ENCODE measurements at places on chromosomes 12 and 14.

DNA sequence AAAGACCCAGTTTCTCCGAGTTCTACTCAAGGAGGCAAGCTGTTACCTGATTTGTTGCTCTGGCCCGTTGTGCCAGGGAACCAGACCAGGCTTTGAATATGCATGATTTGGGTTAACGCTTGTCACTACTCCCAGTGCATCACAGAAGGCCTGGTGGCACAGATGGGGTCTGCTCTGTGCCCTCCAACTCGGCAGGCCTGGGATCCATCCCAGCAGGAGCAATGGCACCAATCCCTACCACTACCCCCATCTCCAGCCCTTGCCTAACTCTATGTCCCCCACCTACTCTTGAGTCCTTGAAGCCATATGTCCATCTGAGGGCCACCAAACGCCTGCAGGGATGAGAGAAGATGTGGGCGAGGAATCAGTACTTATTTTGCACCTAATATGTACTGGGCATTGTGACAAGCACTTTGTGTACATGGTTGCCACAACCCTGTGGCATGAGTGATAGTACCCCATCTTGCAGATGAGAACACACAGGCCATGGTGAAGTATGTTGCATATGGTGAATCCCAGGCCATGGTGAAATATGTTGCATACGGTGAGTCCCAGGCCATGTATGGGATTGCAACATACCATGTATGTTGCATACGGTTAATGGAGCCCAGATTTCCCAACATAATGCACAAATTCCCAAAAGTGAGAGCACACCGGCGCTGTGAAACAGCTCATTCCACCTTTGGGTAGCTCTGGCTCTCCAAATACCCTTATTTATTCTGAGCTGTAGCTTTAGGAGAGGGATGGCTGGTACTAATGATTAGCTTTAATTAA lies 102.7 kb downstream of the NTF3 start:
- no peak for DNase-seq

DNA sequence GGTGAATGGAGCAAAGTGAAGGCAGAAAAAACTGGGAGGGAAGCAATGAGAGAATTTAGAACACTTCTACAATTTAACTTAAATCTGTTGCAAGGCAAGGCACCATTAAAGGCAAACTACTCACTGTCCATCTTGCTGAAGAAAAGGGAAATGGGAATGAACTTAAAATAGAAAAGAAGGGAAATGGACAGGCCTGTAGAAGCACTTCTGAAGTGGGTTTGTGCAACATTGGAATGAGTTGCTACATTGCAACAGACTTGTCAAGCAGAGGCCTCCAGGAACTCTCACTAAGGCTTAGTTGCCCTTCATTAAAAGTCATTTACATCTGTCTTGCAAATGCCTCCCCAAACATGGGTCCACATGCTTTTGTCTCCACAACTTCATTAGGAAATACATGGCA lies 13.7 kb upstream of the OR10AD1 start:
- no peak for DNase-seq

DNA sequence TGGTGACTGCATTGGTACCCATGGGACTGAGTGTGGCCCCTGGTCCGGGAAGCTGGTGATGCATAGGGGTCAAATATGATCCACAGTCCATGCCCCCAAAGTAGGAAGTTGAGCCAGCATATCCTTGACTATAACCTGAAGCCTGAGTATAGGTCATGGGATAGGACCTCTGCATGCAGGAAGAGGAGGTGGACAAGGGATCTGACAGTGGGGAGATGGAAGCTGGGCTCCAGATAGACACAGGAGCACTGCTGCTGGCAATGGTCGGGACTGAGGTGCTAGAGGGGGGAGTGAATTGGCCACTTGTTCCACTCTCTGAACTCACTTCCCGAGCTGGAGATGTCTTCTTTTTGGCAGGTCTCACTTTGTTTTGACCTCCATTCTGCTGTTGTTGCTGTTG lies 8.4 kb downstream of the OTX2 start:
- DNase-seq, result no peak

- peak; percentile 63 for DNase-seq
These were observed 127.2 kb downstream of the BCAT1 start for GRCh38 chr12:24821691-24822090.

DNA sequence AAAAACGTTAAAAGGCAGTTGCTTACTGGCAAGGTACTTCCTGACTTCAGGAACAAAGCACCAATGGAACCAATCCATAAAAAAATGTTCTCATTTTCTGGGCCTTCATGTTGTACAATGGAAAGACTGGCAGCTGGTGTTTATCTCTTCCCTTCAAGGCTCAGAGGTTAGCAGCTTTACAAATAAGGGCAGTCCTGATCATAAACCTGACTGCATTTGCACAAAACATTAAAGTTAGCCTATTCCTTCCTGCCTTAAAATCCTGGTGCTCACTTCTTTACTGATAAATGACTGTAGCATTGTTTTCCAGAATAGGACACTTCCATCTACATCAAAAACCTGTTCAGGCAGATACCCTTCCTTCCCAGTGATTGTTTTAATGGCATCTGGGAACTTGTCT lies 19.2 kb downstream of the IL26 start:
- DNase-seq, result no peak

GRCh38 chr12:107328442-107329133 lies 235.2 kb upstream of the CRY1 start:
- peak; percentile 95 for DNase-seq

- DNase-seq, result peak; percentile 79
These were observed 22.3 kb downstream of the SYT1 start for GRCh38 chr12:78886719-78887407.

DNA sequence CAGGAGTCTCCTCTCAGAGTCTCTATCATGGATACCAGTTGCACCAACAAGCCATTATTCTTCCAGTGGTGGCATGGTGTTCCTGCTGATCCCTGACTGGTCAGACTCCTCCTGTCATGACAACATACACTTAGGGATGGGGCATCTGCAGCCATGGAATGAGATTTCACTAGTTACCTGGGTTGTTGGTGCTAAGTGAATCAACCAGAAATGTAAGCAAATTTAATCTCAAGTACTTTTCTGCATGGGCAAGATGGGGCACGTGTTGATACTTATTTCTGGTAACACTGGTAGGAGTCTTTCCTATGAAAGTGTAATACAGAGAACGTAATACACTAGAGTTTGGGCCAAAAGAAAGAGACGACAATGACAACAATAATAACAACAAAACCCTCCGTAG lies 211.5 kb upstream of the FOXN3 start:
- DNase-seq, result no peak

DNA sequence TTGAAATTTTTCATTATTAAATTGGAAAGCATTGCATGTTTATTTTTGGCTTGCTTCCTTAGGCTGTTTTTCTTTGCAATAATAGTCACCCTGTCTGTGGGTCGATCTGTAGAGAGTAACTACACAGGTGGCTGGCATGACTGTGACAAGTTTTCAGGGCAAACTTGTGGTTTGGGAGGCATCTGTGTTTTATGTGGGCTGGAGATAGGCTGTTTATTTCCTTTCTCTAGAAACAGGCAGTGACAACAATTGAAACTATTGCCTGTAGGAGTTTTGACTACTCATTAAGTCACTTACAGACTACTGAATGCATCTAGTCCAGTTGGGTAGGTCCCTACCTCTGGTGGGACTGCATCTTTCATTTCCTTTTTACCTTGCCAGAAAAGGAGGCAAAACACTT lies 155.6 kb downstream of the DYRK2 start:
- DNase-seq, result peak; percentile 63

DNA sequence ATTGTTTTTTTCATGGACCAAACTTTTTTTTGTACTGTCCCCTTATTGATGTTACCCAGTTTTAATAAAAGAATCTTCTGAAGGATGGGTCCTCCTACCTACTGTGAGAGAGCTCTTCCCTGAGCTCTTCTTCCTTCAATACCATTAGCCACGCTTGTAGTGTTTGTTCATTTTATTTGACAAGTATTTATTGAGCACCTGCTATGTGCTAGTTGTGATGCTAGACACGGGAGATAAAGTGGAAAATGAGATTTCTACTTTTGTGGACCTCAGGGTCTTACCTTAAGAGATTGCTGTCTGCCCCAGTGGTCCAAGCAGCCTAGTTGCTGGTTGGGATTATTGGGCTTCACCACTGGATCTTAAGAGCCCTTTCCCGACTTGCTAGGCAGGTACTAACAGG lies 3.2 kb upstream of the GPD1 start:
- DNase-seq, result no peak

DNA sequence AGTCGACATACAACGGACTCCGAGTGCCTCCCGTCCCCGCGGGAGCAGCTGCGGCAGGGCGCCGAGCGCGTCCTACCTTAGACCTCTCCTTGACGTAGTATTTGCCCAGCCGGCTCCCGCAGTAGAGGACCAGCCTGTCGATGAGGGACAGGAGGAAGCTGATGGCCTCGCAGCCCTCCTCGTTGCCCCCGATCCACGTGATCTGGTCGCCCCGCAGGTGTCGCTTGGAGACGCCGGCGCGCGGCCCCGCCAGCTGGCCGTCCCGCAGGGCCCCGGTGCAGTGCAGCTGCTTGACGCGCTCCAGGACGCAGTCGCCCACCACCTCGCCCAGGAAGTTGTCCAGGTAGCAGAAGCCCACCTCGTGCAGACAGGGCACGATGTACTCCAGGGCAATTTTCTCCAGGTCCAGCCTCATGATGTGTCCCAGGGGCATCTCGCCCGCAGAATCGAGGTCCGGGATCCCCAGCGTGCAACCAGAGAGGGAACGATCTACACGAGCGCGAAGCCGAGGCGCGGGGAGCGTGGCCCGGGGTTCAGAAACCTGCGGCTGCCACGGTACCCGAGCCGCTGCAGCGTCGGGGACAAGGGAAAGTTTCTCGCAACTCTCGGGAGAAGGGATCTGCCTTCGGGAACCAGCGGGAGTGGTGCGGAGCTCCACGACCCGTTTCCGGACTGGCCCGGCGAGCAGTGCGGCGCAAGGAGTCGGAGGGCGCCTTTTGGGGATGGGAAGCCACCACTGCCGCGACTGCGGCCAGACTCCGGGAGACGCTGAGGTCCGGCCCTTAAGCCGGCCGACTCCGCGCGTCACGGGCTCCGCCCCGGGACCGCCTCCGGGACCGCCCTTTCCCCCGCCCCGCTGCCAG lies at the start of gene EGLN3:
TSS of gene EGLN3 (minus strand) at position 755 of the 863 bp plus-strand sequence. CDS start at position 433, 322 bp downstream.
- DNase-seq, result peak; percentile 80

DNA sequence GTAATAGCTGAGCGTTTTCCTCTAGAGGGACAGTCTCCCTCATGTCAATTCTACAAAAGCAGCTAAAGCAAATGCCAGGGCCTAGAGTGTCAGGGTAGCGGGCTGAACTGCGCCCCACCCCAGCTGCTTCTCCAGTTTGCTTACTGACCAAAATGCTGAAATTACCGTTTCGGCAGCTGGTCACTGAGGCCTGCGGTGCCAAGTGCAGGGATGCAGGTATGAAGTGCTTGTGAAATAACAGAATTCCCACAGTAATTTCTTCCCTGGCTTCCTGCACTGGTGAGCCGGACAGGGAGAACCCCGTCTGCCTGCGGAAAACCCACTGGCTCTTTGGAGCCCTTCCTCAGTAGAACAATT lies 19.1 kb downstream of the PSMC1 start:
- no peak for DNase-seq

GRCh38 chr14:104307627-104308401 lies 169.4 kb downstream of the KIF26A start:
- DNase-seq, result no peak

- DNase-seq, result no peak
These were observed 11.5 kb downstream of the OAS2 start for GRCh38 chr12:112989806-112990205.

DNA sequence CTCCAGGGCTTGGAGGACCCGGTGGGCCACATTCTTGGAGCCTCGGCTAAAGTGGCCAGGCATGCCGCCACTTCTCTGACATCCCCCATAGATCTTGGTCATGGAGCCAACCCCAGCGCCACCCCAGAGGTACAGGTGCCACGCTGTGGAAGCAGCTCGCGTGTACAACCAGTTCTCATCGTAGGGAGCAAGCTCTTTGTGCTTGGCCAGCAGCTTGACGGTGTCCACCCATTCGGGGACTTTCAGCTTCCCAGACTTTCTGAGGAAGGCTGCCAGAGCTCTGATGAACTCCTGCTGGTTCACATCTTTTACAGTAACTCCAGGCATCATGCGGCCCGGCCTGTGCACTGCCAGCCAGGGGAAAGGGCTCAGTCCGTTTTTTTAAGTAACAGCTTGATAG lies 29.3 kb upstream of the EAPP start:
- DNase-seq, result no peak

- DNase-seq, result peak; percentile 53
These were observed 15.0 kb downstream of the GXYLT1 start for GRCh38 chr12:42129595-42130204.

DNA sequence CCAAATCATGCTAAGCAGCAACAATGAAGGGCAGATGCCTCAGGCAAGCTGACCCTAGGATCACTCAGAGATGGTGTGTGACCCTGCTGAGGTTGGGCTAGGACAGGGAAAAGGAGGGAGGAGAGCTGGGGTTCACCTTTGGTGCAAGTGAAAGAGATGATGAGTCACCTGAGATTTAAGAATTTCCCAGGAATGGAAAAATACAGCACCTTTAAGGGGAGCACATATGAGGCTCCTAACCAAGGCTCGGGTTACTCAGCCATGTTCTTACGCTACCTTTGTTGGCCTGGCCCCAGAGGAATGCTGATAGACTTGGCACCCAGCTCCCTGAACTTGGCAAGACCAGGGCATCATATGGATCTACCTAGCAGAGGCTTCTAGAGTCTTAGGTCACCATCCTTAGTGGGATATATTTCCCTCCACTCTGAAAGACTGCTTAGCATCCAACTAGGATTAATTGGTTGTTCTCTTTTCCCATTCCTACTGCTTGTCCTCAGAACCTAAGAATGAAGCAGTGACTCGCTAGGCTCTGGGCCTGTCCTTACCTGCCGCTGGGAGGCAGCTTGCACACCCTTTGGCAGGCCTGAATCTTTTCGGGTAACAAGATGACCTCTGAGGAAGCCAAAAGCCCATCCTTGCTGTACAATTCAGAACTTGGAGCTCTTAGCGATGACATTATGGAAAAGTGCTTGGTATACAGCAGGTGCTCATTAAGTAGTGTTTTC lies 4.0 kb upstream of the NAA25 start:
- no peak for DNase-seq

DNA sequence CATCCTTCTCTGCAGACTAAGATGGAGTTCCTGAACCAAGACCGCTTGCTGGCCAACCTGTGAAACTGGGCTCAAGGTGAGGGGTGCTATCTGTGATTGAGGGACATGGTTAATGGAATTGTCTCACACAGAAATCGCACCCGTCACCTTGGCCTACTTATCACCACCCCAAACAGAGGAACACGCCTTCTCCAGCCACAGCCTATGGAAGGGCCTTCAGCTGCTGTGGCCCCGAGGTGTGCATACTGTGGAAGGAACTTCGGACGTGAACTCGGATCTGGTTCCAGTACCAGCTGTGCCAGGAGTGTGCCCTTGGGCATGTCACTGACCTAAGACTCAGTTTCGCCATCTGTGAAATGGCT lies 44.4 kb downstream of the EVL start:
- DNase-seq, result no peak

DNA sequence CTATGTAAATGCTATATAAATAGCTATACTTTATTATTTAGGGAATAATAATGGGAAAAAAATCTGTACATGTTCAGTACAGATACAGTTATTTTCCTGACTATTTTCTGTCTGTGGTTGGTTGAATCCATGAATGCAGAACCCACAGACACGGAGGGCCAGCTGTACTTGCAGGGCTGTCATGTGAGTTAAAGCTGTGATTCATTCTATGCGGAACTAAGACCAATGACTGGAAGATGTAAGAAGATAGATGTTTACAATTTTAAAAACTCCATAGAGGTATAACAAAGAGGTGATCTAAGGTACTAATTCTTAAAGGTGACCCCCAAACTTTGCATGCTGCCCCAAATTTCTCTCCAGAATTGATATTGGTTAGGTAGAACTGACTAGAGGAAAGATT lies 14.6 kb downstream of the PCNX4 start:
- peak; percentile 64 for DNase-seq
